ENCODE measurements at places on chromosomes 1 and 21.

DNA sequence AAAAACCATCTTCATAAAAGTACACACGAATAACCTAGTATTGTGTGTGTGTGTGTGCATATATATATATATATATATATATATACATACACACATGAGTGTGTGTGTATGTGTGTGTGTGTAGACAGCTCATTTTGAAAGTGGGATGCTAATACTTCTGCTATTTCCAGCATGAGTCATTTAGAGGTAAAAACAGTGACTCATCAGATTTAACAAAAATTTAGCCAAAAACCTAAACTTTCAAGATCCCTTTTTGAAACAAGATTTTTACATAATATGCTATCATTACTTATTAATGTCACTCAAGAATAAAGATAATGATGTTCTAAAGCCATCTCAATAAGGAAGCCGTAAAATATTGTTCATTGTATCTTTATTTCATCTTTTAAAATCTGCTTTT, 35.6 kb upstream of the ADGRL4 start:
- H3K27ac ChIP-seq = no peak overlapping the region
- no peaks in the 10 kb centered on the region for H3K4me1 ChIP-seq
- no peaks in the 10 kb centered on the region for H3K27me3 ChIP-seq
- H3K36me3 ChIP-seq = no peaks in the 10 kb centered on the region

DNA sequence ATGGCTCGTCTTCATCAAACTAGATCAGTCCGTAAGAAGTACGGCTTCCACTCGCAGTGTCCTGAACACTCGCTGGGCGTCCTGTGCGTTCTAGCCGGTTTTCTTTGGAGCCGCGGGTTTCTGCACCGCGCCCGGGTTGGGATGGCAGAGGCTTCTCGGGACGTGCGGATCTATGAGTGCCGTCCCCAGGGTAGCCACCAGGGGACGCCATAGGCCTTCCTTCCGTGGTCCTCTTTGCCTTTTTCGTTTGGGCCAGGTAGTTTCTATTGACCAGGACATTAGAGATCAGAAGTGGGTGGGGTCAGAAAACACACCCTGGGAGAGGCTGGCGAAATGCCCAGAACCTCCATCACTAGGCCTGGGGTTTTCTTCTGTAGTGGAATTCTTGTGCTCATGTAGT, 273.8 kb downstream of the FAM72C start:
- no peak for DNase-seq
- H3K27ac ChIP-seq = no peak overlapping the region
- peaks cover 31% of the 10 kb centered on the region for H3K27me3 ChIP-seq
- no peak overlapping the region for H3K4me3 ChIP-seq
- H3K36me3 ChIP-seq = no peaks in the 10 kb centered on the region

GRCh38 chr1:49416758-49417157, 607.0 kb downstream of the AGBL4 start:
- no peaks in the 10 kb centered on the region for H3K4me1 ChIP-seq
- no peaks in the 10 kb centered on the region for H3K27me3 ChIP-seq
- no peak overlapping the region for H3K27ac ChIP-seq
- DNase-seq = no peak

DNA sequence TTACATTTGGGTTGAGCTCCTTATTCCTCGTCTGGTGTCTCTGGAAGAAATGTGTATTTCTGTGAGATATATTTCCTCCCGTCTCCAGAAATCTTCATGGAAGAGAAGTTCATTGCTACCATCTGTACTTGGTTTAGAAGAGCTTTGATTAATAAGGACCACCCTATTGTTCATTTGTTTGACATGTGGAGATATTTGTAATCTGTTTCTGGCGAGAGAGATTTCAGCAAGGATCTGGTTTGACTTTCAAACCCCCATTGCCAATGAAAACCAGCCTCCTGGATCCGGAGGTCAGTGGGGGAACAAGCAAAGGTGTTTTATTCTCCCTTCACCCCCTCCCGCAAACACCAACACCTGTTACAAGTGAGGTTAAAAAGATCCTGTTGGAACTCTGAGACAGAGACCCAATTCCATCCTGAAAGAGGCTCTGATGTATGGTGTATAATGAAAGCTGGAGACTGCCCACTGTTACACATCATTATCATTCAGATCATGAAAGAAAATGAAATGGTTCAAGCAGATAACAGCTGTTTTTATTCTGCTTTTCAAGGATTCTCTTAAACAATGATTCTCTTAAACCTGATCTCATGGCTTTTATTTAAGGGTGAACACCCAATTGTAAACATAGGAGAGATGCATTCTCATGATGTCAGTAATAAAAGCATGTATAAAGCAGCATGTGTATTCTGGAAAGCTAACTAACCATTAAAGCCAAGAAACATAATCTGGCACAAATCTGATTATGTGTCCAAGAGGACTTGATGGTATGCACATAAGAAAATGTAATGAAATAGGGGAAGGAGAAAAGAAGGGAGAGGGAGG, 393.5 kb upstream of the ADGRL2 start:
- DNase-seq = no peak
- H3K36me3 ChIP-seq = no peaks in the 10 kb centered on the region
- no peaks in the 10 kb centered on the region for H3K4me1 ChIP-seq
- no peaks in the 10 kb centered on the region for H3K27me3 ChIP-seq
- no peak overlapping the region for H3K27ac ChIP-seq

DNA sequence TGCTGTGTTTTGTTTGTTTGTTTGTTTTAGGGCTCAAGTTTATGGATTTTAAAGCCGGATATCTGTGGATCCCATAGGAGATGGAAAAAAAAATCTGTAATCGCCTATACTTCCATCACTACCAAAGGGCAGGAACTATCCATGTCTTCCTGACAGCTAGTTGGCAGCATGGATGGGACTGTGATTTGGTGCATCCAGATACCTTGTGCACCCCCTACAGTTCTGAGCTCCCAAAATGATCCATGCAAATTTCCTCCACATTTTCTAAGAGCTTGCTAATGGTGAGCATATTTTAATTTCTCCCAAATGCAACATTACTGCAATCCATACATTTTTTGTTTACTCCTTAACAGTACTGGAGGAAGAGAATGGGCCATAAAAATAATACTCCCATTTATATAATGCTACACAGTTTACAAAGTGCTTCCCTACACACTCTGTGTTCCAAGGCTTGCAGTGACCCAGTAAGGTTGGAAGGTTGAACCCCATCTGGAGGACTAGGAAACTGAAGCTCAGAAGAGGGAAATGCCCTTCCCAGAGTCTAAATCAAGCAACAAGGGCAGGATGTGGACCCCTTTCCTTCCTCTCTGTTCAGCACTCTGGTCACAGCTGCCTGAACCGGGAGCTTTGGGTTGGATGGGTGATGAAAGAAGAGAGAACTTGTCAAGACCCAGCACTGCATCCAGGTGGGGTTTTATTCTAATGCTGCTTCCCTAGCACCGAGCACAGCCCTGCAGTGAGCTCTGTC, 48.0 kb downstream of the CAPN8 start:
- H3K4me3 ChIP-seq = no peak overlapping the region
- no peak for DNase-seq
- no peaks in the 10 kb centered on the region for H3K36me3 ChIP-seq
- no peaks in the 10 kb centered on the region for H3K4me1 ChIP-seq
- H3K27ac ChIP-seq = no peak overlapping the region

GRCh38 chr21:32226444-32226843, 52.4 kb downstream of the MIS18A start:
- H3K4me1 ChIP-seq = no peaks in the 10 kb centered on the region
- H3K4me3 ChIP-seq = no peak overlapping the region
- H3K36me3 ChIP-seq = no peaks in the 10 kb centered on the region
- H3K27me3 ChIP-seq = no peaks in the 10 kb centered on the region
- DNase-seq = no peak

- H3K4me1 ChIP-seq = no peaks in the 10 kb centered on the region
- no peak overlapping the region for H3K4me3 ChIP-seq
- H3K27me3 ChIP-seq = no peaks in the 10 kb centered on the region
- no peaks in the 10 kb centered on the region for H3K36me3 ChIP-seq
- no peak for DNase-seq
Observed at GRCh38 chr21:40452548-40452947, 394.4 kb downstream of the DSCAM start.

DNA sequence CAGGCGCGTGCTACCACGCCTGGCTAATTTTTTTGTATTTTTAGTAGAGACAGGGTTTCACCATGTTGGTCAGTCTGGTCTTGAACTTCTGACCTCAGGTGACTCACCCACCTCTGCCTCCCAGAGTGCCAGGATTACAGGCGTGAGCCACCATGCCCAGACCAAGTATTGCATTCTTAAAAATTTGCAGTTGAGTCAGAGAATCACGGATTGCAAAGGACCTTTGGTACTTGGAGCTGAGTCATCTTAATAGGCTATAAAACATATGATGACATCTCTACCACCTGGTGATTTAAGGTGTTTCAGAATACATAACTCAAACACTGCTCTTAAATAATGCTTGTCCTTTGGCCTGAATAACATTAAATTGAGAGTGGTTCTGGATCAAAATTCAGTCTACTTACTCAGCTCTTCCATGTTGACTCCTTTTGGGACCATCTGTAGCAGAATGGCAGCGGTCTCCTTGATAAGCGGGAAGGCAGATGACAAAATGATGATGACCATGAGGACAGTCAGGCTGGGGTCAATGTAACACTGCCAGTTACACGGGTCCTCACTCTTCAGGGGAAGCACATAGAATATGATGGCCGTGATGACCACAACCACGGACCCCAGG, 10.4 kb downstream of the SLC30A10 start:
- H3K27me3 ChIP-seq = no peaks in the 10 kb centered on the region
- no peaks in the 10 kb centered on the region for H3K4me1 ChIP-seq
- DNase-seq = no peak
- H3K4me3 ChIP-seq = no peak overlapping the region
- no peak overlapping the region for H3K27ac ChIP-seq

GRCh38 chr1:38003261-38004250, 1.8 kb downstream of the FHL3 start:
- H3K27me3 ChIP-seq = no peaks in the 10 kb centered on the region
- no peak for DNase-seq
- H3K36me3 ChIP-seq = no peaks in the 10 kb centered on the region
- peak overlapping the region; percentile 65 for H3K4me3 ChIP-seq
- peak overlapping the region; percentile 82 for H3K27ac ChIP-seq
- H3K4me1 ChIP-seq = peaks cover 50% of the 10 kb centered on the region

GRCh38 chr21:42659416-42660117, 6.1 kb downstream of the PDE9A start:
- no peak overlapping the region for H3K4me3 ChIP-seq
- H3K36me3 ChIP-seq = no peaks in the 10 kb centered on the region
- no peak for DNase-seq
- peaks cover 20% of the 10 kb centered on the region for H3K4me1 ChIP-seq
- no peaks in the 10 kb centered on the region for H3K27me3 ChIP-seq
- peak overlapping the region; percentile 70 for H3K27ac ChIP-seq

- H3K36me3 ChIP-seq = no peaks in the 10 kb centered on the region
- no peak for DNase-seq
- no peak overlapping the region for H3K27ac ChIP-seq
- no peaks in the 10 kb centered on the region for H3K4me1 ChIP-seq
- no peaks in the 10 kb centered on the region for H3K27me3 ChIP-seq
- no peak overlapping the region for H3K4me3 ChIP-seq
Observed at GRCh38 chr1:2865571-2866421, 64.3 kb upstream of the TTC34 start.

- no peaks in the 10 kb centered on the region for H3K4me1 ChIP-seq
- H3K27ac ChIP-seq = peak overlapping the region; percentile 28
- DNase-seq = no peak
- no peak overlapping the region for H3K4me3 ChIP-seq
Observed at GRCh38 chr1:7574121-7575040, 196.7 kb upstream of the VAMP3 start.

DNA sequence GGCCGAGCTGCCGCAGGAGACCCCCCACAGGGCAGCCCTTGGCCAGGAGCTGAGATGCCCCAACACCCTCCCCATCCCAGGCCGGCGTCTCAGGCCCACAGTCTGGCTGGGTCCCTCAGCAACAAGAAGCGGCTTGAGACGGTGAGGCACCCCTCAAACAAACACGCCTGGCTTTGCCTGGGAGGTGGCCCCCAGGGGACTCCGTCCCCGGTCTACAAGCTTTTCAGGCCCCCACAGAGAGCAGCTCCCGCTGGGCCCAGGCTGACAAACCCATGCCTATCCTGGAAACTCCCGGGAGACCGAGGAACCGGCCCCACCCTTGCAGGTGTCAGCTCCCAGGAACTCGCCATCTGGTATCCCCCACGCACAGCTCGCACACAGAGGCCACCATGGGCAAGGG, 67.0 kb downstream of the ARHGEF16 start:
- no peaks in the 10 kb centered on the region for H3K36me3 ChIP-seq
- no peaks in the 10 kb centered on the region for H3K27me3 ChIP-seq
- no peak overlapping the region for H3K27ac ChIP-seq
- DNase-seq = no peak
- H3K4me1 ChIP-seq = no peaks in the 10 kb centered on the region

DNA sequence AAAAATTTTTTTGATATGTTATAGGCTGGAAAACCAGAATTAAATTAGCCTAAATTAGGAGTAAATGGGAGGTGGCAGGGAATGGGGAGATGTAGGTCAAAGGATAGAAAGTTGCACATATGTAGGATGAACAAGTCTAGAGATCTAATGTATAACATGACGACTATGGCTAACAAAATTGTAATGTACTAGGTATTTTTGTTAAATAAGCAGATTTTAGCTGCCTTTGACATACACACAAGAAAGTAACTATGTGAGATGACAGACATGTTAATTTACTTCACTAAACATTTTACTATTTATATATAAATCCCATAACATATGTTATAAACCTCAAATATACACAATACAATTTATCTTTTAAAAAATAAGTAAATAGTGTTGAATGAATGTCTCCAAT, 30.2 kb upstream of the GLIS1 start:
- no peak for DNase-seq
- H3K4me3 ChIP-seq = no peak overlapping the region
- peaks cover 19% of the 10 kb centered on the region for H3K36me3 ChIP-seq
- peaks cover 12% of the 10 kb centered on the region for H3K4me1 ChIP-seq
- no peaks in the 10 kb centered on the region for H3K27me3 ChIP-seq

- no peak for DNase-seq
- H3K27ac ChIP-seq = no peak overlapping the region
- no peaks in the 10 kb centered on the region for H3K36me3 ChIP-seq
- no peaks in the 10 kb centered on the region for H3K27me3 ChIP-seq
- no peak overlapping the region for H3K4me3 ChIP-seq
Observed at GRCh38 chr21:38171723-38172344, 85.0 kb upstream of the KCNJ15 start.

DNA sequence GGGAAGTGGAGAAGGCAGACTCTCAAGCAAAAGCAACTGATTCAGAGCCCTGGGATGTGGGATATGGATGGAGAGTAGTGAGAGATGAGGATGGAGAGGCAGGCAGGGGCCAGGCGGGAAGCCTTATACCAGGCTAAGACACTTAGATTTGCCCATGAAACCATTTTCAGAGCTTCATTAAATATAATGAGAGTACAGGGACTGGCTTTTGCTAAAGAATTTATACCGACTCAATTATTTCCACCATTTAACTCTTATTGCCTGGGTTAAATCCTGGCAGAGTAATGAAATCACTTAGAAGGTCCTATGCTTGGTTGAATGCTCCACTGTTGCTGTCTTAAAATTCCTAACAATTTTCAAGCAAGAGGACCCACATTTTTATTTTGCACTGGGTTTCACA, 311.7 kb downstream of the KCNH1 start:
- H3K27ac ChIP-seq = no peak overlapping the region
- H3K36me3 ChIP-seq = no peaks in the 10 kb centered on the region
- no peak overlapping the region for H3K4me3 ChIP-seq

Data from tibial nerve (tissue), 4 donors.